Activated T-helper 1 cell treated with anti-CD3 and anti-CD28 coated beads, Interleukin-2, amount 50 U/mL, for 16 hours (primary cell): ENCODE measurements at places on chromosomes 13 and 19.
A peak's percentile ranks its signal among the peaks of the same experiment; 100 is the strongest.

DNA sequence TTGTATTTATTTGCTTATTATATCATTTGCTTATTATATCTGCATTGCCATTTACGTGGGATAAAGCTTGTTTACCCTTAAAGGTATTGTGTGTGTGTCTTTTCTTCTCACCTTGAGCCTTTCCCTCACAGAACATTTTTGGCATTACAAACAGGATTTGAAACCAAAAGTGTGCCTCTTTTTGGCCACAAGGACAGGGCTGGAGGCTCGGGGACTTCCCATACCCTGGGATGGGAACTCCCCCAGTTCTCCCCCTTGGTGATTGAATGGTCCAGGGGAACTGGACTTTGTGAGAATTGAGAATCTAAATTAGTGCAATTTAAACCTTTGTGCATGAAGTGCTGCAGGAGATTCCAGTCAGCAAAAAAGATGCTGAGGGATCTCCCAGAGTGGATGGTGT is 2.4 kb upstream of the ZNF506 start:
- no peak for DNase-seq

DNA sequence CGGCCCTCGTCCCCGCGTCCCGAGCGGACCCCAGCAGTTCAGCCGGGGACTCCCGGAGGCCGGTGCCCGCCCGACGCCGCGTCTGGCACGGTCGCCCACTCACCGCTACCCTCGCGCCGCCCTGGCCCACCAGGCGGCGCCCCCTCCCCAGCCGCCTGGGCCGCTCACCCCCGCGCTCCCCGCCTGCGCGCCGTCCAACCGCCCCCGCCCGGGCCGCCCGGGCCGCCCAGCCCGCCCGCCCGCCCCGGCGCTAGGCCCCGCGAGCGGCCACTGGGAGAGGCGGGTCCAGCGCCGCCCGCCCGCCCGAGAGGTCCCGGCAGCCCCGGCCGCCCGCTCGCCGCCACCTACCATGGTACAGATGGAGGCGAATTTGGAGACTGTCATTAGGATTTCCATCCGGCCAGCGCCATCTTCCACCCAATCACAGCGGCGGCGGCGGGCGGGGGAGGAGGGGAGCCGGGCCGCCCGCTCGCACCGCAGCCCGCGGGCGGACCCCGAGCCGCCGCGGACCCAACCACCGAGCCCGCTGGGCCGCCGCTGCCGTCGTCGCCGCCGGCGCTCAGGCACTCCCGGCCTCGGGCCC is at the start of gene USP12:
TSS of gene USP12 (minus strand) at position 568 of the 583 bp plus-strand sequence. CDS start at position 396, 172 bp downstream.
- peak; percentile 34 for DNase-seq

- DNase-seq, result no peak
Measured at GRCh38 chr19:12596927-12597548, 13.6 kb downstream of the ZNF490 start.

DNA sequence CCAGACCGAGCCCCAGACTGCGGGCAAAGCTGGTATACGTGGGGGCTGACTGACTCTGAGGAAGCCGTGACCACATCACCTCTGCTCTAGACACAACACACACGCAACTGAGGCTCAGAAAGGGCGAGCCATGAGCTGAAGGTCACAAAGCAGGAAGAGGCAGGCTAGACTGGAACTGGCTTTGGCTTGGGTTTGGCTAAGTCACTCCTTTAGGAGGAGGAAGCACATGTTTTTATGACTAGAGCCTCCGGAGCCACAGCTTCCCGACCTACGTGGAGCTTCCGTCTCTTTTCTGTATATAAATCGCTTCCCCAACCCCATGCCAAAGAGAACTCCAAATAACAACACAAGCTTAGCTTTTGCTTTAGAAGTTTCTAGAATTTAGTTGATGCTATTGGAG is 48.0 kb downstream of the RFX2 start:
- DNase-seq, result no peak

GRCh38 chr13:93963266-93964145 is 516.0 kb downstream of the DCT start:
- no peak for DNase-seq

DNA sequence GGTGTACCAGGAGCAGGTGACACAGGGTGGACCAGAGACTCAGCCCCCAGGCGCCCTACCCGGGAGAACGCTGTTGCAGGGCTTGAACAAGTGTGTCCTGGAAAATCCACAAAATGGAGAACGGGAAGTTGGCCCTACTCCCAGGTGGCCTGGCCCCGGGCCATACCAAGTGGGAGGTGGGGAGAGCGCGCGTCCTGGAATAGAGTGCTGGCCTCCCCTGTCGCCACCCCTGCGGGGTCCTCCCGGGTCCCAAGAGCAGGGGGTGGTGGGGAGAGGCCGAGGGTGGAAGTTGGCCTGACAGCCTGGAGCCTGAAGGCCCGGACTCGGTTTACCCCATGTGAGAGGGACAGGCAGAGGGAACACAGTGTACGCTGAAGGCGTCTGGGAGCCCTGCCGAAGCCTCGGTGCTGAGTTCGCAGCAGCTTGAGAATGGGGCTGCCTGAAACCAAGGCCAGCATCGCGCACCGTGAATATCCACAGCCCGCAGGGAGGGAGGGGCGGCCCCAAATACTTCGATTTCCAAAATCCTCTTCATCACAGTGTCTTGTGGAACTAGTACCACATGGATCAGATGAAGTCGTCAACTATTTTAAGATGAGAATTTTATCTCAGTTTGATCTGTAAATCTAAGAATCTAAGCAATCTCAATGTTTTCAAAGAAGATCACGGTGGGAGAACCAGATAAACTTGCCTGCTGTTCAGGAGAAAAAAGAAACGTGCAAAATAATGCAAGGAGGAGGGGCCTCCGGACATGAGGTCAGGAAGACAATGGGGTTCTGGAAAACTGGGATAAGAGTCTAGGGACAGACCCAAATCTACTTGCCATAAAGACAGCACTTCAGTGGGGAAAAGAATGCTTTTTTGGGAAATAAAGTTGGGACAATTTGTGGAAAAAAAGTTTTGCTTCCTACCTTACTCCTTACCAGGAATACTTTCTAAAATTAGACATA is 10.4 kb upstream of the KLF16 start:
- DNase-seq, result no peak

GRCh38 chr13:103866048-103866447 is 799.8 kb upstream of the SLC10A2 start:
- no peak for DNase-seq

DNA sequence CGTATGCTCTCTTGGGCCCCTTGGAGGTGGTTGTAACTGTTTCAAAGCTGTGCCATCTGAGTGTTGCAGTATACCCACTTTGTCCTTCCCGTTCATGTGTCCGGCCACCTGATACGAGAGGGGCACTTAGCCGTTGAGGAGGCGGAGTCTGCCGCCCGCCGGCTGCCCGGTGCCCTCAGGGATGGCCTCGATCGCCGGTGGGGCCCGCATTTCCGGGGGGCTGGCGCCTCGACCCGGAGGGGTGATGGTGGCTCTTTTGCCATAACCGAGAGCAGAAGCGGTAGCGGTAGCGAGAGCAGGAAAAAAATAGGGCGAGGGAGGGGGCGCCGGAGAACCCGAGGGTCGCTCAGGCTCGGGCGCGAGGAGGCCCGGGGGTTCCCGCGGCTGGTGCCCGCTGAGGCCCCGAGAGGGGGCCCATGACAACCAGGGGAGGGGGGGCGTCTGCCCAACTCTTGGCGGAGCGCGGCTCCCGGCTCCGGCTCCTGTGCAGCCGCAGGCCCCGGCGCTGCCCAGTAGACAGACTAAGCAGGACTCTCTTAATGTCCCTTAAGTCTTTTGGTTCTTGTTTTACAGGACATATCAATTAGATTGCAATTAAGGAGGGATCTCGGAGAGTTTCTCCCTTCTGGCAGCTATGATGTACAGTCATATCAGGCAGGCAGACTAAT is 342.7 kb upstream of the SGCG start:
- DNase-seq, result no peak

DNA sequence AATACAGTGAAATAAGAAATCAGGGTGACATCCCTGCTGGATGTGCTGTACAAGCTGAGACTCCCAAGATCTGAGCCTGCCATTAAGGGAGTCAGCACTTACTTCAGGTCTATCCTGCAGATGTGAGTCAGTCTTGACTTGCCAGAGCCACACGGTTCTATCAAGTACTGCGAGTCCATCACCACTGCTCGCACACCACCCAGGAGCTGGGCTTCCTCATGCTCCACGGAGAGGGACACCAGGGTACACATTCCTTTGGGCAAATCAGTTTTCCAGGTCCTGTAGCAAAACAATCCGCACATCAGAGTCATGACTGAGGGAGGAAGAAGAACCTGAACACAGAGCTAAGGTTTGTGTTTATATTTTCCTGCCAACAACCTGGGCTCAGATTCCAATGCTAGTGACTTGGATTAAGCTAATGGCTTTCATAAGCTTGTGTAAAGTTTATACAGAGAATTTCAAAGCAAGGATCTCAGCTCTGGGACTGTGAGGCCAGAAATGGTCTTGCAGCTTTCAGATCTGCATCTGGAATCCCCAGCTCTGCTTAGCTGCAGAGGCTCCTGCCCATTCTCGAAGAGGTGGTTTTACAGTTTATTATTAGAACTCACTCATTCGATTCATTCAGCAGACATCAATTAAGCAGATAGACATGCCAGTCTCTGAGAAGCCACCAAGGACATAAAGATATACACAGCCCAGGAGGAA is 90.6 kb downstream of the KL start:
- DNase-seq, result no peak

- DNase-seq, result no peak
Measured at GRCh38 chr13:114035186-114035582, 61.3 kb upstream of the C13orf46 start.

GRCh38 chr19:29596885-29597525 is 9.1 kb upstream of the POP4 start:
- DNase-seq, result no peak

DNA sequence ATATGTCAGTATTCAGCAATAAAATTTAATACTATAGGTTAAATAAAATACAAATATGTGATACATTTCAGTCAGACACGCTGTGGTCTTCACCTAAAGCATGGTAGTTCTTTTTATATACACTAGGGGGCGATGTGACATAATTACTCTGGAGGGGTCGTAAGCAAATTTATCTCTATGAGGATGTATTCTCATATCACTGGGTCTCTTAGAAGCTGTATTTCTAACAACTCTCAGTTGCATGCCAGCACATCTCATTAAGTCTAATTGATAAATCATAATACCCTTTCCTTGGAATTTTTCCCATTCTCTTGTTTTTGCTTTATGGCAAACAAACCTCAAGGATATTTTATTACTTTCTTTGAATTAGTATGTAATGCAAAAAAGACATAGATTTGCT is 3.9 kb upstream of the PCDH17 start:
- DNase-seq, result no peak

- no peak for DNase-seq
Measured at GRCh38 chr13:112150352-112150751, 83.4 kb downstream of the SOX1 start.

DNA sequence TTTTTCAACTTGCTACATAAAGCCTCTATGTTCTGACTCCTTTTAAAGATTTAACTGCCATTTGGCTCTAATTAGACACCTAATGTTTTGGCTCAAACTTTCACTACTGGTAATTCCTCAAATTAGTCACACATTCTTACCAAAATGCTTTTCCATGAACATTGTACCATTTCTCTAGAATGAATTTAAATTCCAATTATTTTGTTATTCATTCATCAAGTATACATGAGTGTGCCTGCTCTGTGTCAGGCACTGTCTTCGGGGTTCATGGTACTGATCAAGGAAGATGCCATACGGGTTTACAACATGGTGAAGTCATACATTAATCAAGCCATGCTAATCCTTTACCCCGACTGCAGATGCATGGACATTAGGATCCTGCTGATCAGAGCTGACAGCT is 69.1 kb upstream of the POSTN start:
- no peak for DNase-seq

DNA sequence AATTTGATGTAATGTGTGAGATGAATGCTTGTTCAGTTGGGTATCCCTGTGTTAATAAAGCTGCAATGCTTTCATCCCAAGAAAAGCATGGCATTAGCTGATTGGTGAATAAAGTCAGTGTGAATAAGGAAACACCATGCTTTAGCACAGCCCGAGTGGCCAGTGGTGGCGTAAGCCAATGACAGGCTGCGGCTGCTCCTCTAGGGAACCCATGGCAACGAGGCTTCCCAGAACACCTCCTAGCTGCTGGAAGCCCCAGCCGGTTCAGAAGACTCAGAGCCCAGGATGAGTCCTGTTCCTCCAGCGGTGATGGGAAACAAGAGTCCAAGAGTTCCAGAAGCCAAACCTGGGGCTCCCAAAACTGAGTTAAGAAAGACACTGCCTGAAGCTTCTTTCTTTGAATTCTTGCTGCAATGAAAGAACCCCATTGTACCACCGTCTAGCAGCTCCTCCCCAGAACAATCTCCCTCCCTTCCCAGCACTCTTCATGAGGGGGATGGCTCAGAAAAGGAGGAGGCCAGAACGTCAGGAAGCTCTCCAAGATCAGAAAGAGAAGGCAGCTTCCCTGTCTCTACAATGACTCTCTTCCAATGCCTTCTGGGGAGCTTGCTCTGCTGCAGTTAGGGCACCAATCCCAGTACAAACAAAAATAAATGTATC is 58.2 kb downstream of the TSHZ3 start:
- DNase-seq, result no peak

DNA sequence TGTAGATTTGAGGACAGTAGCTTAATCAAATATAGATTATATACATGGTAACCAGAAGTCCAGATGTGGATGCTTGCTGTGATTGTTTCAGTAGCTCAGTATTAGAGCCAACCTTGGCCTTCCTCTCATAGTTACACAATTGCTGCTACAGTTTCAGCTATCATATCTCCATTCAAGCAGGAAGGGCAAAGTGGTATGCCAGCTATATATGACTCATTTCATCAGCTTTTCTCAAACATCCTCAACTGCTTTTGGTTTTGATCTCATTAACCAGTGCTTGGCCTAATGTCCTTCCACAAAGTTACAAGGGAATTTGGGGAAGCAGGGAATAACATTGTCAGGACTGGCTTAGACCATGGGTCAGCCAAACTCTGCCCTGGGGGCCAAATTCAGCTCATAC is 73.0 kb upstream of the MAB21L1 start:
- no peak for DNase-seq

DNA sequence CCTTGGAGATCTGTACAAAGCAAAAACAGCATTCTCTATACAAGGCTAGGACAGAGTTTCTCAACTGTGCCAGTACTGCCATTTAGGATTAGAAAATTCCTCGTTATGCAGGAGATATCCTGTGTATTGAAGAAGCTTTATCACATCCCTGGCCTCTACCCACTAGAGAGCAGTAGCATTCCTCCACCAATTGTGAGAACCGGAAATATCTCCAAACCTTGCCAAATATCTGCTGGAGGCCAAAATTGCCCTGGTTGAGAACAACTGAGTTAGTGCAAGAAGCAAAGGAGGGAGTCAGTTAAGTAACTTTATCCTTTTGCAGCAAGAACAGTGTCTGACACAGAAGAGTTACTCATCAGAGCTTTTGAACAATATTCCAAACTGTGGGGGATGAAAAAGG is 16.2 kb upstream of the FREM2 start:
- no peak for DNase-seq
